ENCODE measurements at places on chromosomes 7 and 10. TPM values are rescaled to one million over a fixed set of nuclear protein-coding genes. Genes with fewer than 3 reads are reported as not detected.

Gene TUBAL3
- total RNA-seq = not detected

Gene KCNMA1
- 54.7 TPM for total RNA-seq

Gene IQUB
- 0.57 TPM for total RNA-seq

Gene PEX1
- 10.9 TPM for total RNA-seq

Gene SPDYE11
- total RNA-seq = not detected

Gene CALHM3
- not detected for total RNA-seq

Gene THSD7A
- total RNA-seq = 0.44 TPM

Gene FFAR4
- not detected for total RNA-seq

Gene KCNH2
- not detected for total RNA-seq

All from placental pericyte (primary cell).